ENCODE measurements at places on chromosomes 11 and 22. TPM values are rescaled to one million over a fixed set of nuclear protein-coding genes. Genes with fewer than 3 reads are reported as not detected.

Gene VPREB1
- total RNA-seq, result not detected

GRCh38 chr11:2945031-2945756 is 16.0 kb upstream of the PHLDA2 start:
- DNase-seq, result peak; percentile 88

GRCh38 chr11:35488117-35488516 is 37.3 kb downstream of the PAMR1 start:
- DNase-seq, result no peak

GRCh38 chr11:9646324-9646723 is 17.6 kb upstream of the SWAP70 start:
- no peak for DNase-seq

GRCh38 chr11:7319501-7319900 is 67.8 kb downstream of the SYT9 start:
- no peak for DNase-seq

Data from body of pancreas (tissue), 4 donors.